ENCODE measurements at places on chromosomes 4 and X.

DNA sequence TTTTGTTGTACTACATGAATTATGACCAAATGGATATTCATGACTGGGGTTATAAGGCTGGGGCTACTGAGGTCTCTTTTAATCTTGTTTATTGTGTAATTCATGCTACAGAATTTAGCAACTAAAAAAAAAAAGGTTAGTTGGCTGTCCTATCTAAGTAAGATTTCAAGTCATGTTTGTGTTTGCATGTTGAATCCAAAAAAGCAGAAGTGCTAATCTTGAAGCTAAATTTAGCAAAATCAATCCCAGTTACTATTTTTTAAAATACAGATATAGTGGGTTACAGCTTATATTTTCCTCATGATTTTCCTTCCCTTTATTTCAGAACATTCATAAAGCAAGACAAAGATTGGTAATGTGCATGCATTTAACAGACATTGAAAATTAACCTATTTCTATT lies 19.4 kb downstream of the MTMR1 start:
- DNase-seq, result no peak

DNA sequence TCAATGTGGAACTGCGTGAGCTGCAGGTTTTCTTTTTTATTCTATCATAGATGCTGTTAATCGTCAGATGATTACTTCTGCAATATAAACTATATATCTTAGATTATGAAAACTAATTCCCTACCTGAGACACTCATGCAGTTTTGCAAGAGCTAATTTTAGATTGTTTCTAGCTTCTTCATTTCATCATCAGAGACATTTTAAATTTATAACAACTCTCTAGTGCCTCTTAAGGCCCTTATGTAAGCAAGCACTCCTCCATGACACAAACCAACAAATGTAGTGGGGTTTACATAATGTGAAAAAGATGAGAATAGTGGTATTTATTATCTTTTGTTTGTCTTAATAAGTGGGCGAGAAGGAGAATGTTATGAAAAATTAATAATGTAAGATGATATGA lies 170.2 kb upstream of the ETNPPL start:
- no peak for DNase-seq

DNA sequence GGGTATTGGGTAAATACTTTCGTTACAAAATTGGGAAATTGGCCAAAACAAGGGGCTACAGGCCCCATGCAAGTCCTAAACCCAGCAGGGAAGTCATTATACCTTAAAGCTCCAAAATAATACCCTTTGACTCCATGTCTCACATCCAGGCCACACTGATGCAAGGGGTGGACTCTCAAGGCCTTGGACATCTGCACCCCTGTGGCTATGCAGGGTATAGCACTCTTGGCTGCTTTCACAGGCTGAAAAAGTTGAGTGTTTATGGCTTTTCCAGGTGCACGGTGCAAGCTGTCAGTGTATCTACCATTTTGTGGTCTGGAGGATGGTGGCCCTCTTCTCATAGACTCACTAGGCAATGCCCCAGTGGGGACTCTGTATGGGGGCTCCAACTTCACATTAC lies 326.5 kb downstream of the TEX13C start:
- no peak for DNase-seq

DNA sequence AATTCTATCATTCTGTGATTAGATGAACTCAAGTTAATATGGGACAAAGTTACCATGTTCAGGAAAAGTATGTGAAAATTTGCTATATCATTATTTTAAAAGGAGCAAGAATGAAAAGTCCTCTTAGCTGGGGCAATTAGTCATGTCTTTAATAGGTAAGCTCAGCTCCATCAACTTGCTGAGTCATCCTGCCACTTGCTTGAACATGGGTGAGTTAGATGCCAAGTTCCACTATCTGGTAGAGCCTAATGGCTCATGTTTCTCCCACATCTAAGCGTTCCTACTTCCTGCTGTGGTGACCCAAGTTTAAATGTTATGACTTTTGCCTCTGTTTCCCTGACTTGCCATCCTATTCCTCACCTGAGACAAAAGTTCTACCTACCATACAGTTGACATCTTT lies 276.8 kb downstream of the ZNF674 start:
- DNase-seq, result no peak

DNA sequence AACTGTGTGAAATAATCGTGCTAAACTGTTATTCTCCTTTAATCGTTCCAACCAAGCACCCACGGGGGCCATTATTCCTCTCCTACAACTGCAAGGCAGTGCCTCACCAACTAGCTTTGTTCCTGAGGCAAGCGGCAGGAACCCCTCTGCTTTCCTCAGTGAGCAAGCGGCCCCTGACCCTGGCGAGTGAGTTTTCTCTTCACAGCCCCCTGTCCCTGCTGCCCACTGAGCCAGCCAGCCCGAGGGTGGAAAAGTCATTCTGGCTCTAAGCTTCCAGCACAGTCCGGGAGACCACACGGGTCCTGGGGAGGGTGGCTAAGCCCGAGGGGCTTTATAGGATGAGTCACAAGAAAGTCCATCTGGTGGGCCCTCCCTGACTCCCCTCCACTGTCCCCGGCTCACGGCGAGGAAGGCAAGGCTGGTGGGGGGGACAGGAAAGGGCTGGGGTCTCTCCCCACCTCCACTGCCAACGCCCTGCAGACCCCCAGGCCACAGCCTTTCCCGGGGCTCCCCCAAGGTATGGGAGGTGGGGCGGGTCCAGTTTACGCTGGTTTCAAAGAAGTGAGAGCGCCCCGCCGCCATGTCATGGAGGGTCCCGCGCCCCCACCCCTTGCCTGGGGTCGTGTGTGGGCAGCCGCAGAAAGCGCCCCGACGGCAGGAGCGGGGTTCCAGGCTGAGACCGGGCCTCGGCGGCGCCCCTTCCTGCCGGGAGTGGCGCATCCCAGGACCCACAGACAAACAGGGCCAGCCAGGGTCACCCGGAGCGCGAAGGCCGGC lies 45.0 kb downstream of the CPLX1 start:
- no peak for DNase-seq

DNA sequence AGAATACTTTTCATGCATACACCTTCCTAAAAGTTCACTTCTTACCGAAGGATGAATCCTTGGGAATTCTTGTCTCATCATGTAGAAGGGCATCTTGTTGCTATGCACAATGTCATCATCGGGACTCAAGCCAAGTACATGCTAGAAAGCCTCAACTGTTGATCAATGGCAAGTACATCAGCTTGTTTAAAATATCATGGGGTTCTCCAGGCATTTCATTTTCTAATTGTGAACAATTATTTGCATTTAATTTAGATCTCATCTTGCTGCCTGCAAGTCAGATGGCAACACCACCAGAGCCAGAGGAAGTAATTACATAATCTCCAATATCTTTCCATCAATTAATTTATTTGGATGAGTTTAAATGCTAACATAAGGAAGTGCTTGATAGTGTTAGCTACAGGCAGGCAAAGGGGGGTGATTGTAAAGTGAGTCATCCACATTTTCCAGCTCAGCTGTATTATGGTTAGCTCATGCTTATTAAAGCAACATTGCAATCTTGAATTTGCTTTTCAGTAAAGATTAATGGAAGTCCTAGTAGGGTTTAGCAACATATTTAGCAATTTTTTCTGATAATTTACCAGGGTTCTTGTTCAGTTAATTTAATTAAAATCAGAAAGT lies 356.5 kb downstream of the CBLL2 start:
- DNase-seq, result peak; percentile 55

GRCh38 chr4:110022457-110022856 lies 109.8 kb downstream of the EGF start:
- no peak for DNase-seq

DNA sequence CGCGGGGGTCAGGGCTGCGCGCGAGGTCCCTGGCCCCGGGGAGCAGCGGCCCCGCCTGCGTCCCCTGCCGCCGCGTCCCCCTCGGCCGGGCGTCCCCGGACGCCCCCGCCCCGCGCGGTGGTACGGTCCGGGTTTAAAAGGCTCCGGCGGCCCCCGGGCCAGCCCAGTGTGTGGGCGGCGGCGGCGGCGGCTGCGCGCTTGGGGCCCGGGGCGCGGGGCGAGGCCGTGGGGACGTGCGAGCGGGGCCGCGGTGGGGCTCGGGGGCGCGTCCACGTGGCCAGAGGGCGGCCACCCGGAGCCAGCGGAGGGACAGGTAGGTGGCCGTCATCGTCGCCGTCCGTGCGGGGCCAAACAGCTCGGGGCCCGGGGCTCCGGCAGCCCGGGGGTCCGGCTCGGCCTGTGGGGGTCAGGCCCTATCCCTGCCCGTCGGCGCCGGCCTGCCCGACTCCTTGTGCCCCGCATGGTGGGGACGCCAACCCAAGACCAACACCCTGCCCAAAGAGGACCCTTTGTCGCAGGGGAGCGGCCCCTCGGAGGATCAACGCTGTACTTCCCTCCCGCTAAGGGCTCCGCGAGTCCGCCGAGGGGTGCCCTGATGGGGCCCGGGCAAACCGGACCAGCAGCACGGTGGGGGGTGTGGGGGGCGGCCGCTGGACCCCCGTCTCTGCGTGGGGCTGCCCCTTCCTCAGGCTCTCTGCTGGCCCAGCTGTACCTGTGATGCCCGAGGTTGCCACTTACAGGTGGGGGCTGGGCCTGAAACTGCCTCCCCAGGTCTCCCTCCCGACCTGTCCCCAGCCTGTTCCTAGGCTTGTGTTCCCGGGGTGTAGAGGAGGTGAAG lies at the start of gene PLXNA3:
Gene PLXNA3 (plus strand): TSS at position 166 of the 838 bp plus-strand sequence. CDS start 1,903 bp downstream, outside the sequence.
- DNase-seq, result no peak

DNA sequence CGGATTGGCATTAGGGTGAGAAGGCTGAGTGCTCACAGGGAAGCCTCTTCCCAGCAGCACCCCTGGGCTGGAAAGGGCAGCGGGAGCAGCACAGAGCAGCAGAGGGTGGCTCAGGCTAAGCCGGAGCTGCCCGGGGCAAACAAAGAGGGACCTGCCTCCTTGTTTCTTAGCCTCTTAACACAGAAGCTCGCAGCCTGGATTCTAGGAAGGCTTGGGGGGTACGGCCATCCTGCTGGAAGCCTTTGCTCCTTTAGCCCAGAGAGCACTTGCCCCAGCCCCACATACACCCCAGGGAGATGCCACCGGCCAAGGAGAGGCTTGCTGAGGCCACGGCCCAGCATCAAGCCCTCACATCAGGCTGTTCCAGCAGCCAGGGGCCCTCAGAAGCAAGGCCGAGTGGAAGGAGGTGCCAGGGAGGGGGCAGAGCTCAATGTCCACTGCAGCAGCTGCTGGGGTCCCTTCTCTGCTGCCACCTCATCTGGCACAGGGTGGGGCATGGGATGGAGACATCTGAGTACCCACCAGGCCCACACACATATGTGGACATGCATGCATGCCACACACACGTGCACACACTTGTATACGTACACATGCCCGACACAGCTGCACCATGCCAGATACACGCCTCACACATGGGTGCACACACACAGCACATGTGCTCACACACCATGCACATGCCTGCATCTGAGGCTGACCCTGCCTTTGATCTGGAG lies 20.3 kb upstream of the SPON2 start:
- no peak for DNase-seq

Measured in G401 (cell line).